ENCODE measurements at places on chromosomes 16 and 17.

GRCh38 chr17:80479246-80479566, 2.8 kb upstream of the NPTX1 start:
- DNase-seq, result no peak

GRCh38 chr16:2825049-2825742, 4.9 kb upstream of the ZG16B start:
- DNase-seq, result no peak

- no peak for DNase-seq
These were observed 30.5 kb downstream of the GINS3 start for GRCh38 chr16:58422809-58423208.

- no peak for DNase-seq
These were observed 37.5 kb downstream of the TLE7 start for GRCh38 chr16:71404364-71404763.

- DNase-seq, result no peak
These were observed 100.6 kb upstream of the ZNF750 start for GRCh38 chr17:82940226-82941020.

- DNase-seq, result no peak
These were observed 185.6 kb downstream of the UTP18 start for GRCh38 chr17:51445946-51446345.

- DNase-seq, result no peak
These were observed 7.1 kb upstream of the GJC1 start for GRCh38 chr17:44837196-44837595.

DNA sequence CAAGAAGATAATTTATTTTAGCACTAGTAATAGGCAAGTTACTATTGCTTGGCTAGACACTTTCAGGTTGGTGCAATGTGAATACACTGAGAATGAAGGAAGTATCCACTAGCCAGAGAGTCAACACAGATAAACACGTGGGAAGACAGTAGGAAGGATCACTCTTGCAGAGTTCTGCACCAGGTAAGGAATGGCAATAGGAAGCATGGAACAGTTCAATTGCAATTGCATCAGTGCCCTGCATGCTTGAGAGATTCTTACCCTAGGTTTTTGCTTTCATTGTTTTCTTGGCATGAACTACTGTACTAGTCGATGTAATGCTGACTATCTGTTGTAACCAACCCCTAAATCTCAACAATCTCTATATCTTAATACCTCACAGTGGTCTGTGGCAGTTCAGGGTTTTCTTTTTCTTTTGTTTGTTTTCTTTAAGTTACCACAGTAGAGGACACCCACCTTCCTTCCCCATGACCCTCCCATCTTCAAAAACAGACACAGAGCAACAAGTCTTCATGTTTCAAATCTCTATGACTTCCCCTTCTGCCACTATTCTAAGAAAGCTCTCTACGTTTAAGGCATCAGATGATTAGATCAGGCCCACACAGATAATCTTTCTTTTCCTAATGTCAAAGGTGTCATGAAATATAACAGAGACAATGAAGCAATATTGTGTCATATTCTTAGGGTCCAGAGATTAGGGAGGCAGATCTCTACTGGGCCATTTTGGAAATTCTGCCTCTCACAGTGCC, 18.1 kb upstream of the ABCA8 start:
- no peak for DNase-seq

DNA sequence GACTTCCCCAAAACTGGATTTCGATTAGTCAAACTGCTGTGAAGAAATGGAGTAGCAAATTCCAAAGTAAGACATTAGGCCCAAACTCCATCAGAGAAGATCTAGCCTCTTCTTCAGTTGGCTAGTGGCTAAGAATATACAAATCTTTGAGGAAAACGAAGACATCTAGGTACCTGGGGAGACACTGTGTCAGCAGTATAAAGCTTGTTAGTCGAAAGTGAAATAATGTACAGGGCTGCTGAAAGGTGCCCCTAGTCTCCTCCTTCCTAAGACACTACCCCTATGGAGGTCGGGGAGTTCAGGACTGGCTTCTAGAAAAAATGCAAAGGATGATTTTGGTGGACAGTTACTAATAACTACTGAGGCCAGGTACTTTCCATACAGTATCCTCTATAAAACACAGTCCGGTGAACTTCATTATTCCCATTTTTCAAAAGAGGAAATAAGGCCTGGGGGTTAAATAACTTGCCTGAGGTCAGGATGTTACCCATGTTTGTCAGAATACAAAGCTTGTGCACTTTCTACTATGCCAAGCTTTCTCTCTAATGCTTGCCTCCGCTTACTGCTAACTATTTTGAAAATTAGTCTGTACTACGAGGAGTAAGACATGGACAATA, 15.0 kb downstream of the DNAJC7 start:
- DNase-seq, result no peak

All from fibroblast of skin of right quadriceps (primary cell).